ENCODE measurements at places on chromosomes 3 and 15.
A peak's percentile ranks its signal among the peaks of the same experiment; 100 is the strongest.

- no peak overlapping the region for H3K27ac ChIP-seq
- H3K4me1 ChIP-seq = no peaks in the 10 kb centered on the region
- no peaks in the 10 kb centered on the region for H3K36me3 ChIP-seq
Measured at GRCh38 chr3:1288805-1289494, 196.1 kb downstream of the CNTN6 start.

DNA sequence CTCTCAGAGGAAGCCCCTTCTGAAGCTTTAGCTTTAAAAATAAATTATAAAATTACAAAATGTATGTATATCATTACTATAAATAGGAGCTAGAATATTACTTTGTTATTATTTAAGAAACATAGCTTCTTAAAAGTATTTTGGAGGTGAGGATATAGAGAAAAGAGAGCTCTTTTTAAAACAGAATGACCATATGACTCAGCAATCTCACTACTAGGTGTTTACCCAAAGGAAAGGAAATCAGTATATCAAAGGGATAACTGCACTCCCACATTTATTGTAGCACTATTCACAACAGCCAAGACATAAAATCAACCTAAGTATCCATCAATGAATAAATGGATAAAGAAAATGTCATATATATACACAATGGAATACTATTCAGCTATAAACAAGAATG lies 119.6 kb downstream of the DMXL2 start:
- H3K27ac ChIP-seq = no peak overlapping the region
- H3K4me3 ChIP-seq = no peak overlapping the region
- no peaks in the 10 kb centered on the region for H3K36me3 ChIP-seq
- DNase-seq = no peak
- no peaks in the 10 kb centered on the region for H3K27me3 ChIP-seq
- H3K4me1 ChIP-seq = no peaks in the 10 kb centered on the region

- H3K27me3 ChIP-seq = no peaks in the 10 kb centered on the region
- H3K36me3 ChIP-seq = peaks cover 4% of the 10 kb centered on the region
- DNase-seq = peak; percentile 35
- peaks cover 20% of the 10 kb centered on the region for H3K4me1 ChIP-seq
- peak overlapping the region; percentile 84 for H3K27ac ChIP-seq
- peak overlapping the region; percentile 88 for H3K4me3 ChIP-seq
Measured at GRCh38 chr15:90388462-90389380, 679 bp downstream of the IQGAP1 start.

GRCh38 chr3:114093596-114093995 lies 37.1 kb downstream of the QTRT2 start:
- no peak overlapping the region for H3K27ac ChIP-seq
- H3K36me3 ChIP-seq = no peaks in the 10 kb centered on the region
- no peak for DNase-seq

DNA sequence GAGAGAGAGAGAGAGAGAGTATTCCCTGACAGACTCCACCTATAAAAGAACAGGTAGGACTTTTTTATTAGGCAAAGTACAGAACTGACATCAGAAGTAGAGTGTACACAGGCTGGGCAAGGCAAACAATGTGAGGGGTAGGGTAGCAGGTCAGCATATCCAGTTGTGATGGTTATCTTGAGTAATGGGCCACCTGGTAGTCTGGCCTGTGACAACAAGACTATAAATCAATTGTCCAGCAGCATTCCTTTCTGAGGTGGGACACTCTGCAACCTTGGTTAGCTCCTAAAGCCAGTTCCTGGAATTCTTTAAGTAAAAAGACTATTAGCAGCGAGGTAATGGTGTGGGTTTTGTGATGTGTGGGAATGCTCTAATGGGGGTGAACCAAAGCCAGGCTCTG lies 14.9 kb upstream of the TMCC1 start:
- DNase-seq = no peak
- no peak overlapping the region for H3K4me3 ChIP-seq
- H3K4me1 ChIP-seq = no peaks in the 10 kb centered on the region
- H3K27me3 ChIP-seq = no peaks in the 10 kb centered on the region
- H3K27ac ChIP-seq = no peak overlapping the region
- no peaks in the 10 kb centered on the region for H3K36me3 ChIP-seq

DNA sequence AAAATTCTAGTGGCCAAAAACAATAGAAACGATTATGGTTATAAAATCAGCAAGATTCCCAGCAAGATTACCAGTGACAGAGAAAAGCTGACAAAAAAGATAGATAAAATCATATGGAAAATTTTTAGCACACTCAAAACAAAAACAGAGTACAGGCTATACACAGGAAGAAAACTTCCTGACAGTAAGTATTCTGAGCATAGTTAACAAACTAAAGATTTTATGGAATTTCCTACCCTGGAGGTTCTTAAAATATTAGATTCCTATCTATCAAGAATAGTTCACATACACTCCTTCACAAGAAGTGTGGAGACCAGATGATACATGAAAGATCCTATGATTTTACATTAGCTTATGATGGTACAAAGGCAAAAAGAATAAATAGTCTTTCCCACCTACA lies 50.8 kb downstream of the ZNF148 start:
- no peak for DNase-seq
- no peaks in the 10 kb centered on the region for H3K27me3 ChIP-seq
- H3K4me1 ChIP-seq = no peaks in the 10 kb centered on the region
